Panc1 (cell line): ENCODE measurements at places on chromosomes 3 and 15.

- no peak for DNase-seq
Measured at GRCh38 chr3:31636049-31636448, 103.3 kb downstream of the STT3B start.

DNA sequence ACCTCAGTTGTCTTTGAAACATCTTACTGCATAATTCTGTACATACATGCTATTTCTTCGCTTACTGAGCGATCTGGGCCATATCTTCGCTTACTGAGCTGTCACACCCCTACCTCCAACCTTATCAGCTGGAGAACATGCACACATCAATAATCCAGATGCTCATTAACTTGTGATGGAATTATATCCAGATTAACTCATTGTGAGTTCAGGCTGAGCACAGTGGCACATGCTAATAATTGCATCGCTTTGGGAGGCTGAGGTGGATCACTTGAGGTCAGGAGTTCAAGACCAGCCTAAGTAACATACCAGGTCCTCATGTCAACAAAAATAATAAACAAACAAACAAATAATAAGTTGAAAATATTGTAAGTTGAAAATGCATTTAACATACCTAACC is 19.3 kb upstream of the ANXA2 start:
- no peak for DNase-seq

DNA sequence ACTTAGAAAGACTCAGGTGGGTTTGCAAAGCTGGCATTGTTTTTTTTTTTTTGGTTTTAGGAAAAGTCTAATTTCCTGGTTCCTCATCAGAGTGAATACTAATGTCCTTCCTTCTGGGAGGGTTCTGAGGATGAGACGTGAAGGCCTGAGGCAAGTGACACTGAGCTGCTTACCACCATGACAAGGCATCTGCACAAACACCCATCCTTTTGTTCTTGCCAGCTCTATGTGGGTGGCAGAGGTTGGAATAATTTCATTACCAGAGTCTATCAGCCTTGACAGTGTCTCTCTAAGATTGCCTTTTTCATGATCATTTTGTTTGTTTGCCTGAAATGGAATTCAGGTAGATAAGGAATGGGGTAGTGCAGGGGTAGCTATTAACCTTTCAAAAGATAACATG is 17.1 kb downstream of the RTP4 start:
- DNase-seq, result no peak

- no peak for DNase-seq
Measured at GRCh38 chr15:40420071-40420713, 14.6 kb downstream of the IVD start.

DNA sequence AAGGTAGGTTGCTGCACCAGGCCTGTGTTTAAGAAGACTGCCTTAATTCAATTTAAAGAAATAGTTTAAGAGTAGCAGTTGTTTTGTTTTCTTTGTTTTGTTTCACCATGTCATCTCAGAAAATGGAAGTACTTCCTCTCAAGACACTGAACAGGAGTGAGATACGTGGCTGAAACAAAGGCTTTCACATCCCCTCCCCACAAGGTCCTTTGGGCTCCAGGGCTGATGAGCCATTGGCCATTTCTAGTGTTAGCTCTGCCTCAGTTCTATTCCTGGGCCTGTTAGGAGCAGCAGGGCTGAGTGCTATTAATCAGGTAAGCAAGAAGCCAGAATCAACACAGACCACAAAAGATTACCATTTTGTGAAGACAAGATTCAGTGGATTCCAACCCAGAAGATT is 132.8 kb downstream of the KCNAB1 start:
- DNase-seq, result no peak

GRCh38 chr15:76328958-76329357 is 7.6 kb upstream of the ISL2 start:
- no peak for DNase-seq

GRCh38 chr15:48250640-48251076 is 44.6 kb downstream of the SLC12A1 start:
- DNase-seq, result peak; percentile 56

GRCh38 chr3:11349446-11349845 is 77.2 kb downstream of the ATG7 start:
- DNase-seq, result no peak

DNA sequence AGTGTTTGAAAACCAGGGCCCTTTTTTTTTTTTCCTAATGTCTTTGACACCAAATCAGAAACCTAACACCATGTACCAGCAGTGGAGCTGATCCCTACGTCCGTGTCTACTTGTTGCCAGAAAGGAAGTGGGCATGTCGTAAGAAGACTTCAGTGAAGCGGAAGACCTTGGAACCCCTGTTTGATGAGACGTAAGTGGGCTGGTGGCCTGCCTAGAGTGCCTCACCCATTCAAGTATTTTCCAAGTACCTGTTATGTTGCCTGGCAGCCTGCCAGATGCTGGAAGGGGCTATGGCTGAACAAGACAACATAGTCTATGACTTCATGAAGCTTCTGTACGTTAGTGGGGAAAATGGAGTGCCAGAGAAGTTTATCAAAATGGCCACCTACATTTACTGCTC is 39.7 kb downstream of the ESYT3 start:
- DNase-seq, result no peak

DNA sequence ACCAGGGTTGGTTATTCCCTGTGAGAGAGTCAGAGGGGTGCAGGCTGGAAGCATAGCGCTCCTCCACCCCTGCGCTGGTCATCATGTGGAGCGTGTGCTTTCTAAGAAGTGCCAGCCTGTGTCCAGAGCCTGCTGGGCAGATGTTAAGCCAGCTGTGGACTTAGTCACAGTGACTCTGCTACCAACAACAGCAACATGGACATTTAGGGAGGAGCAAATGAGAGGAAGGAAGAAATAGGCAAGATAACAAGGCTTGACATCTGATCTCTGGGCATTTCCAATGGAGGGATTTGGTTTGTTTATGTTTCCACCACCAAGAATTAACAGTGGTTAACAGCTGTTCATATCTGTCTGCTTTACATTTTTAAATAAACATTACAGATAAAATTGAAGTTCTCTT is 36.4 kb upstream of the MYZAP start:
- no peak for DNase-seq

DNA sequence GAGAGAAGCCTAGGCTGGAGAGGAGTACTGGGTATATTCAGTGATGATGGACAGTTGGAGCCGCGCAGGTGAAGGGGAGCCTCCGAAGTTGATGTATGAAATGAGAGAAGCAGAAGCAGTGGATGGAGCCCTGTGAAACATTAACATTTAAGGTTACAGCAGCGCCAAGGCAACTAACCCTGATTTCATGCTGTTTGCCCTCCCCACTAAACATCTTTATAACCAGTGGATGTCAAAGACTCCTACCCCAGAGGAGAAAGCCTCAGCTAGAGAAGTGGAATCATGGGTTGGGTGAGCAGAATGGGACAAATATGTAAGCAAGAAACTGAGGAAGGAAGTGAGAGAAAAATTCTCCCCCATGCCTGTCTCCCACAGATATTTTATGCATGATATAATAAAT is 92.0 kb upstream of the NMNAT3 start:
- DNase-seq, result no peak

- no peak for DNase-seq
Measured at GRCh38 chr3:52846432-52846965, 11.7 kb upstream of the MUSTN1 start.

DNA sequence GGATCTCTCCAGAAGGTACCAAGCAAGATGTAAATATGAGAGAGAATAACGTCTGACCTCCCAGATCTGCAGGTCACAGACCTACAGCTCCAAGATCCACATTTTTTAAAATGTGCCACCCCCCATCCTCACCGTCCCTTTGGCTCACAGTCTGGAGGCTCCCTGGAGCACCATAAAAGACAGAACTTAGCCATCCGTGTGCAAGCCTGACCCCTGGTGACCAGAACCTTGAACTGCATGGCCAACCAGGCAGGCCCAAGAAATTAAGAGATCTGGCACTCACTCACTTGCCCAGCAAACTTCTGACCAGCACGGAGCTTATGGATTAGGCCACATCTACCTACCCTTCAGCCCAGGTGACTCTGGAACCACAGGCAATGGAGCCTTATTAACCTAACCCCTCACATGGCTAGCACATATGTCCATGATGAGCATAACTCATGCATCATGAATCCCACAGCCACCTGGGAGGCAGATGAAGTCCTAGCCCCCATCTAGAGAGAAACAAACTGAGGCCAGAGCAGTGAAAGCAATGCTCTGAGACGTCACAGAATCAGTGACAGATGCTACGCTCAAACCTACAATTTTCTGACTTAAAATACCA is 275.3 kb downstream of the UACA start:
- DNase-seq, result no peak

GRCh38 chr3:195763076-195763830 is 42.5 kb downstream of the MUC20 start:
- no peak for DNase-seq

GRCh38 chr3:67901681-67902080 is 247.3 kb upstream of the SUCLG2 start:
- DNase-seq, result no peak

GRCh38 chr3:31230425-31231223 is 302.1 kb upstream of the STT3B start:
- DNase-seq, result no peak

GRCh38 chr3:109413049-109413448 is 75.7 kb upstream of the DPPA4 start:
- no peak for DNase-seq

- DNase-seq, result no peak
Measured at GRCh38 chr3:178342111-178342510, 194.1 kb upstream of the KCNMB2 start.

DNA sequence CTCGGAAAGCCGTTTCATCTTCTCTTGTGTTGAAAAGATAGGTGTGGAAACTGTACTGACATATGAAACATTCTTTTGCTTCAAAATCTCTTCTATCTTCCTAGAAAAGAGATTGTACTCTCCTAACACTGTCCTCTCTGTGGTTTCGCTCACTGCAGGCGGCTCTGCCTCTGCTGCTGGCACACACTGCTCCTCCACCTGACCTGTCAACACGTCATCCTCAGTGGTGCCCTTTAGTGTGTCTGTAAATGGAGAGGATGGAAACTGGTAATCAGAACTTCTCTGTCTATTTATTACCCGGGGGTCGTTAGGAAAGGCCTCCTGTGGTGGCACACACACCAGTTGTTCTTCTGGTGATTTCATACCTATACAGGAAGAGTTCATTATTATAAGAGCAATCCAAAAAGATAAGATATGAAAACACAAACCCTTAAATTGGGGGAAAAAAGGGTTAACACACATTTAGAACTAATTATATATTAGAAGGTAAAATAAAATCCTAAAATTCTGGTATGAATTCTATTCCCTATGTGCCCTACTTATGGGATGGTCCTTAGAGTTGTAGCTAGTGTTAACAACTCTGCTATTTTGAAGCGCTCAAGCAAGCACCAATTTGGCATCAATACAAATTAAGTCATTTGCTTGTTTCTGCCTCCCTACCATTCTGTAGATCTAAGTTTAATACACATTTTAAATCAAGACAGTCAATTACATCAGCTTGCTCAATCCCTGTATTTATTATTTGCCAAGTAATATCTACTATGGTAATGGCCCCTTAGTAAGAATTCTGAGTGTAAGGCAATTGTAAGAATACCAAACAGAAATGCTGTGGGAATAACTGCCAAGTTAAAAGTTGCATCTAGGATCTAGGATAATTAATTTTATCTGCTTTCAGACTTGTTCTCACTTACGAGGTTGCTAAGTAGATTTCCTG is 49.2 kb downstream of the TASOR start:
- DNase-seq, result no peak

DNA sequence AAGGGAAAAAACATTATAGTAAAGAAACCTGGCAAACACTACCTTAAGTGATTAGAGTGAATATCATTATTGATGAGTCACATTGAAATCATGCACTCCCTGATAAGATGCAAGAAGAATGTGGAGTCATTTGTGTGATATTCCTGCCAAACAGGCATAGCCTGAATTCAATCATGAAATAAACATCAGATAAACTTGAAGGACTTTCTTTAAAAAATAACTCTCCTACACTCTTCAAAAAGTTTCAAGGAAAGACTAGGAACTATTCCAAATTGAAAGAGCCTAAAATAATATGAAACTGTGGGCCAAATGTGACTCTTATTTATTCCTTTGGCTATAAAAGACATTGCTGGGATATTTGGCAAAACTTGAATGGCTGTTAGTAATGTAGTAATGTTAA is 625.7 kb upstream of the LMCD1 start:
- no peak for DNase-seq

DNA sequence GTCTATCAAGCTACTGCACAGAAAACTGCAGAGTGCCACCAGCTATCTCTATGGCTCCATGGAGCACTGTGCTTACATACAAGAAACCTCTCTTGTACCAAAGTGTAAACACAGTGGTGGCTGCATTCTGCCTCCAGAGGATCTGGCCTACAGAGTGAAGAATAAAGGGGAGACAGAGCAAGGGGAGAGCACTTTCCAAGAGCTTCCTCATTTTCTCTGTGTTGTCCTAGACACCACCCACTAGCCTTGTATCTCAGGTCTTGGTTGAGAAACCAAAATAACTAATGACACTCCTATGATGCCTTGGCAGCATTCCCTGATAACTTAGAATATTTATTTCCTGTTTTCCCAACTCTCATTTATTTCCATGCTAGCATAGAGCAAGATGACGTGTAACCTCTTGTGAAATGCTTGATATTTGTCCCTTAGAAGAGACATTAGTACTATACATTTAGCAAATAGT is 56.9 kb upstream of the PHLDB2 start:
- no peak for DNase-seq

DNA sequence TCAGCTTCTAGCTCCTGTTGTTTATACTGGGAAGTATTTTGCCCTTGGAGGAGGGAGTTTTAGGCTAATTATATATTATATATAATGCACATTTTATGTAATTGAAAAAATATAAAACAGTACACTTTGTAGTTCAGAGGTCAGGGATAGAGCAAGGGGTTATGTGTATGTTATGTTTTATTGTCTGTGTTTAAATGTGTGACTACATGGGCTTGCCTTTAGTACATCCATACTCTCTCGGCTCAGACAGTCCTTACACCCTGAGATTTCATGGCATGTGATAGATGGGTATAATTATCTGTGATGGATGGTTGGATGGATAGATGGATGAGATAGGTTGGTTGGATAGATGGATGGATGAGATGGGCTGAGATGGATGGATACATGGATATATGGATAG is 17.4 kb upstream of the ST3GAL6 start:
- DNase-seq, result no peak

DNA sequence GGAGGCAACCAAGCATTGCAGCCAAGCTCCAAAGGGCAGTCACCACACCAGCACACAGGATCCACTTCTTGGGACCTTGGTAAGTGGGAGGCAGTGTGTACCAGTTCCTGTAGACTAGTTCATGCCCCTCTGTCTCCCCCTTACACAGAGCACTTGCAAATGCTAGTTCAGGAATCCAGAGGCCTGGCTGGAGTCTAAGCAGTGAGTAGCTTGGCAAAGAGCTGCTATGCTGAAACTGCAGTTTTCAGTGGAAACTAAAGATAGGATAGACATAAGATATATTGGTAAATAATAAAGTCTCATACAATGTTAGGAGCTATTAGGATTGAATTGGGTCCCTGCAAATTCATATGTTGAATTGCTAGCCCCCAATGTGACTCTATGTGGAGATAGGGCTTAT is 13.9 kb upstream of the SLC41A3 start:
- no peak for DNase-seq

DNA sequence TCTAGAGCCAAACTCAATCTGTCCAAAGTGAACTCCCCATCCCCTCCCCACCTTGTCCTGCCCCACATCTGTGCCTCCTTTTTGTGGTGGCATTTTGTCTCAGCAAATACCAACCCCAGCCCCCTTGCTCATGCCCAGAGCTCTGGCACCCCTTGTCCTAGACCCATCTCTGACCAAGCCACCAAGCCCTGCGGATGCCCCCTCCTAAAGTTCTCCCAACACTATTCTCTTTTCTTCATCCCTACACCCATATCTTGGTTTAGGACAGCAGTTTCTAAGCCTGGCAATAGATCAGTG is 17.7 kb downstream of the ACAA1 start:
- DNase-seq, result no peak

- DNase-seq, result no peak
Measured at GRCh38 chr15:32959077-32959476, 235.4 kb downstream of the FMN1 start.
